ENCODE measurements at places on chromosomes 11 and 22.

- no peak for DNase-seq
These were observed 534.3 kb downstream of the NTM start for GRCh38 chr11:131904756-131905155.

- DNase-seq: no peak
These were observed 5.9 kb upstream of the PEX26 start for GRCh38 chr22:18071968-18072310.

- DNase-seq: no peak
These were observed 738.3 kb upstream of the KIRREL3 start for GRCh38 chr11:127738771-127739286.

- no peak for DNase-seq
These were observed 31.5 kb downstream of the STIM1 start for GRCh38 chr11:3886985-3887384.

DNA sequence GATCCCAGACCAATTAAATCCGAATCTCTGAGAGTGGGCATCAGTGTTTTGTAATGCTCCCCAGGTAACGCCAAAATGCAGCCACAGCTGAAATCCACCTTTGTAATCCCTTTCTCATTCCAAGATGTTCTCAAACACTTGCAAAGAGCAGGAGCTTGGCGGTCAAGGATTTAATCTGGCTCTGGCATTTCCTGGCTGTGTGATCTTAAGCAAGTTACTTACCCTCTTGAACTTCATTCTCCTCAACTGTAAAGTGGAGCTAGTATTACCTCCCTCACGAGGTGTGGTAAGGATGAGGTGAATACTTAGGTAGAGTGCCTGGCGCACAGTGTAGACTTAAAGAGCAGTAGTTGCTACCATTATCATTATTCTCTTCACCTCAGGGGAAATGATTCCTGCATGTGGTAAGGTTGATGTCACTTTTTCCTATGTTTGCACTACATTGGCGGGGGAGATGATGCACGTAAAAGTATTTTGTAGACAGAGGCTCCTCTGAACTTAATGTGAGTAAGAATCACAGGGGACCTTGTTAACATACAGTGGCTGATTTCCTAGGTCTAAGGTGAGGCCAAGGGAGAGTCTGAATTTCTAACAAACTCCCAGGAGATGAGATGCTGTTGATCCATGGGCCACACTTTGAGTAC, 210.4 kb upstream of the PITPNB start:
- DNase-seq: no peak

- no peak for DNase-seq
These were observed 435 bp upstream of the TAF6L start for GRCh38 chr11:62770778-62771143.

GRCh38 chr11:69193629-69194028, 37.9 kb downstream of the SMIM38 start:
- DNase-seq: no peak

- no peak for DNase-seq
These were observed 46.0 kb upstream of the CLPB start for GRCh38 chr11:72480347-72480746.

GRCh38 chr22:30044369-30044768, 35.9 kb upstream of the HORMAD2 start:
- no peak for DNase-seq

DNA sequence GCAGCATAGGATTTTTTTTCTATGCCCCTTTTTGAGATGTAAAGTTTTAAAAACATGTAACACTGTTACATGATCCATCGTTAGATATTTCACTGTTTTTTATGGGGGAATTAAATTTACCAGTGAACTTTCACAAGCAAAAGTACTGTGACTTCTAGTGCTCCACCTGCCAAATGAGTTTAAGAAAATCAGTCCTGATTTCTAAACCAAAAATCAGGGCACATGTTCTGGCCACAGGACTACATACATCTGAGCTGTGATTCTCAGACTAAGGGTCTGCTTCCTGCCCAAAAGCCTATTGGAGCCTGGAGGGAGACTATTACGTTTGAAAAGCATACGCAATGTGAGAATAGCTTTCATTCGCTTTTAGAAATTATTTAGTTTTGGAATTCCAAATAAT, 22.5 kb downstream of the TMPRSS13 start:
- DNase-seq: no peak

DNA sequence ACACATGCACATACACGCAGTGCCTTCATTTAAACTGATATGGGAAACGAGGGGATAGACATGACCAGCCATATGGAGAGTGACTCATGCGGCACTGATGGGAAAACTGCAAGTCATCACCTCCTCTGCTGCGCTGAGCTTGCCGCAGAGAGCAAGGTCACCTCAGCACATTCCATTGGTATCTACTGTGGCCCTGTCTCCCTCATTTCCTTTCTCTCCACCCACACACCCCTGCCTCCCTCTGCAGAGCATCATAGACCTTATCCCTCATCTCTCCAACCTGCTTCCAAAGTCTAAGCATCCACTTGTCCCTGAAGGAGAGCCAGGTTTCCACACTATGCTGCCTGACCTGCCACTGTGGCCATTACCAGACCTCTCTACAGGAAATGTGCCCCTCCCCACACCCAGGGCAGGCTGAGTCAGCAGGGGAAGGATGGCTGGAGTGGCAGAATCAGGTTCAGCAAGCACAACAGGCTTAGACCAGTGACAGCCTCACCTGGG, 116.9 kb upstream of the SNX19 start:
- no peak for DNase-seq

- DNase-seq: no peak
These were observed 133.4 kb downstream of the DCDC1 start for GRCh38 chr11:31236143-31236542.

GRCh38 chr11:103476874-103477273, 367.6 kb downstream of the DYNC2H1 start:
- DNase-seq: no peak

GRCh38 chr11:95559899-95560298, 229.7 kb downstream of the FAM76B start:
- no peak for DNase-seq

- DNase-seq: peak; percentile 61
These were observed 1.0 kb upstream of the SLC25A1 start for GRCh38 chr22:19179497-19180048.

- no peak for DNase-seq
These were observed 161.7 kb downstream of the RAB38 start for GRCh38 chr11:88013508-88014065.

GRCh38 chr11:117204283-117205080, 5.3 kb downstream of the TAGLN start:
- DNase-seq: no peak

GRCh38 chr22:27298332-27298731, 503.2 kb downstream of the MN1 start:
- DNase-seq: no peak

DNA sequence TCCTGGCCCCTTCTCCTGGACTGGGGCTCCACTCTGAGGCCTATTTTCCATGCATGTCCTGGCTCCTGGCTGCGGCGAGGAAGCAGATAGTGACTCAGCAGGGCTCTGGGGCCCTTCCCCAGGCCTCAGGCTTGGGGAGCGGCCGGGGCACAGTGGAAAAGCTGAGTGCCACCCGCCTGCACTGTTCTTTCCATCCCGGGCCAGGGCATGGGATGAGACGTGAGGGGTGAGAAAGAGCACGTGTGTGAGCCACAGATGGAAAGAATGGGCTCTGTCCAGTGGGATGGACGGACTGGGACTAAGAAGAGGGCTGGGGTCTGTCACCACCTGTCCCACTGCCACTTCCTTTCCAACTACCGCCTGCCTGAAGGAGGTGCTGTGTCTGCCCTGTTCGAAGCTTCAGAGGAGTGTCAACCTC, 12.8 kb downstream of the SLC37A2 start:
- DNase-seq: no peak

GRCh38 chr22:34017205-34017604, 96.9 kb upstream of the LARGE1 start:
- DNase-seq: no peak

GRCh38 chr22:46504584-46504983, 32.8 kb downstream of the CELSR1 start:
- DNase-seq: no peak

GRCh38 chr11:18986744-18987143, 47.5 kb upstream of the MRGPRX1 start:
- no peak for DNase-seq

DNA sequence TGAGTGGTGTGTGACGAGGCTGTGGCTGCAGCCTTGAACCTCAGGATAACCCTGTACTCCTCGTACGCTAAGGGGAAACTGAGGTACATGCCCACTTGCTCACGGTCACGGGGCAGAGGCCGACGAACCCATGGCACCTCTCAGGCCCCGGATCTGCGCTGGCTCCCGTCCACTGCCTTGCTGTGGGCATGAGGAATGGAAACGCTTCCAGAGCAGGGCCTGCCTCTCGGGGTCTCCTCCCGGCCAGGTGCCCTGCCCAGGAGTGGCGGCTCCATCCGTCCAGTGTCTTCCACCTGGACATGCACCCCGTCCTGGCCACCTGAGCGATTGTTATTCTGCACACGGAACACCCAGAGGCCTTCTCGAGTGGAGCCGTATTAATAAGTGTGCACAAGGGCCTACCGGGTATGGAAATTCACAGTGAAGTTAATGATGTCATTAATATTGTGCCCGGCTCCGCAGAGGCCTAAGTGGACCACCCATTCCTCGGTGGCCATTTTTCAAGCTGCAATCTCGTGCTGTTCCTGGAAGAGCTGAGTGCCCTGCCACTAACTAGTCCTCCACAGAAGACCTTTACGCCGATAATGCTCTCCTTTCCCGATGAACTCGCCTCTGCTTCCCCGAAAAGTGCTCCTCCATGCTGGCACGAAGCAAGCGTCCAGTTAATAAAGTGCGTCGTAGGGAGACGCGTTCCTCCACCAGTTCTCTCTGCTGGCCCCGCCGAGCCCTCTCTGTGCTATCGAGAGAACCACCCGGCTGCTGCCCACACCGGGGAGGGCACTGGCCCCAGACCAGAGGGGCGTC, 927.9 kb downstream of the BRD1 start:
- DNase-seq: no peak

DNA sequence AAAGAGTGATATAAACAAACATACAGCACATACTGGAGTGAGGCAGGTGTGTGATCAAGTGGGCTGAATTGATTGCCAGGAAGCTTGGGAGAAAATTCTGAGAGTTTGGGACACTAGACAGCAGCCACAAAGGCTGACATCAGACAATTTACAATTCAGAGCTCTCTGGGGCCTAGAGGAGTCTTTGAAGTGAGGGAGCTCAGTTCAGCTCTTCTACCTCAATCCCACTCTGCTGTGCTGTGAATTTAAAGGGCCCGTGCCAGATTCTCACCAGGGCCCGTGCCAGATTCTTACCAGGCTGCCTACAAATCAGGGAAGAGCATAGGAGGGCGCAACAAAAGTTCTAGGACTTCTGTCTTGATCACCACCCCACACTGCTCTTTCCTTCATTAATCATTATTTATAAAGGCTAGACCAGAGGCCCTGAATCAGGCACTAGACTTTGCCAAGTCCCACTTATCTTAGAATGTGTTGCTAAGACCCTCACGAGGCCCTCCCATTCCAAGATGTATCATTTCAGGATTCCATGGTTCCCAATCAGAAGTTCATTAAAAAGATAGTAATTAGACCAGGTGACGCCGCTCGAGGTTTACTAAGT, 112.4 kb downstream of the KIRREL3 start:
- DNase-seq: no peak

DNA sequence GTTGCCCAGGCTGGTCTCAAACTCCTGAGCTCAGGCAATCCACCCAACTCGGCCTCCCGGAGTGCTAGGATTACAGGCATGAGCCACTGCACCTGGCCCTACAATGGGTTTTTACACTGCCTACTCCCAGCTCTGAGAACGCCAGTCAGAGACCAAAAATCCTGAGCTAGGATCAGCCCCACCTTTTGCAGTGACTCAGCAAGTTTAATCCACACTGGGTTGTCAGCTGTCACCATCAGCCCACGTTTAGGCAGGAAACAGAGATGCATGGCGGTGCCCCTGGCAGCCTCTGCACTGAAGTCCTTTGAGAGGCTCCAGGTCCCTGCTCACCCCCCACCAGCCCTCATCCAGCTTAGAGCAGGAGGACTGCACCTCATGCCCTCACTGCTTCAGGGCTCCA, 117.6 kb downstream of the ARHGAP8 start:
- no peak for DNase-seq

DNA sequence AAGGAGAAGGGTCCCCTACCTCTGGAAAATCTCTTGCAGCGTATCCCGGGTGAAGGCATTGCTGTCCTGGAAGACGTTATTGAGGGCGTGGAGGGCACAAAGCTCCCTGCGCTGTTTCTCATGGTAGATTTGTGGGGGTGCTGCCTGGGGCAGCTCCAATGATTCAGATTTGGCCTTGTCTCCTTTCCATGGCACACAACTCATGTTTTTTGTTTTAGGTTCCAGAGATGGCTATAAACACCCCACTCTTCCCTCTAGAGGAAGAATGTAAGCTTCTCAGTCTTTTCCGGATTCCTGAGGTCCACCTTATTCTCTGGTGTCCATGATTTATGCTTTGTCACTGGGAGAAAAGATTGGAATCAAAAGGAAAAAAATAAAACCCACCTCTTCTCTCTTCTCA, 959 bp downstream of the JOSD1 start:
- DNase-seq: no peak

GRCh38 chr11:35856259-35856658, 87.6 kb upstream of the LDLRAD3 start:
- no peak for DNase-seq

GRCh38 chr22:40709752-40710413, 30.6 kb downstream of the MCHR1 start:
- no peak for DNase-seq

GRCh38 chr11:122068141-122068540, 47.9 kb downstream of the BLID start:
- no peak for DNase-seq

DNA sequence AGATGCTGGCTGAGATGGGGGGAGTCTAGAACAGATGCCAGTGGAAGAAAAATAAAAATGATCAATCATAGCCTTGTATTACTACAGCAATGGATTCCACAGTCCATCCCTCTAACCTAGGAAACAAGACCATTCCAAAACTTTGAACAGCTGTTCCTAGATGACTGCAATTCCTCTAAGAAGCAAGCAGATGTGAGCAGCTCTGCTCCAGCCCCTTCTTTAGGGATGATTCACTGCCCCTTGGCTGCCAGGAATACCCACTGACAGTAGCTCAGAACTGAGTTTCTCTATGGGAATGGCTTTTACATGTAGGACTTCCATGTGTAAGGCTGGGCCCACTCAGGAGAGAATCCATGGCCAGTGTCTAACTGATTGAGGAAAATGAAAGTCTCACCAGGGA, 943.9 kb downstream of the OPCML start:
- no peak for DNase-seq

All from CD4-positive, alpha-beta T cell treated with Interleukin-21 for 1 hour (primary cell).